ENCODE measurements at places on chromosomes 12 and 14.

- DNase-seq, result no peak
Observed at GRCh38 chr14:68733086-68733914, 59.6 kb downstream of the ZFP36L1 start.

DNA sequence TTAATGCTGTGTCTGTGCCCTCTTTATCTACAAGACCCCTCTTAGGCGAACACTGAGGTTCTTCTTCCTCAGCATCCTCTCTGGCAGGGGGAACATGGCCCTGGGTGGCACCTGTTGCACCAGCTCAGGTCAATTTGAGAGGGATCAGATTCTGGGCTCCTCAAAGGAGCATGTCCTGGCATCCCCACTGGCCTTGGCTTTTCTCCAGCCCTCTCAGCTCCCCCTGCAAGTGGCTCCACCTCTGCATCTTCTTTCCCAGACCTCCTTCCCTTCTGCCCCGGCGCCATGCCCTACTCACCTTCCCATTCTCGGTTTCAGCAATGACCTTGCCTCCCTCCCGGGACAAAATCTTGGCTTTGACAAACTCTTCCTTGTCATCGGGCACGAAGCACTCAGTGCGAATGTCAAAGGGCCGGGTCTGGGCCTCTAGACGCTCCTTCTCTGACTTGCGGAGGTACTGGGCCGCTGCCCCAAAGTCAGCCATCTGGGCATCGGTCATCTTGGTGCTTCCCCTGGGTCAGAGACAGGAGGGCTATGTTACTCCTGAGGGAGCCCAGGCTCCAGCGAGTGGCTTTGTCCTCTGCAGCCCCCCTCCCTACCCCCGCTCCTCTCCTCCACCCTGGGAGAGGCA, 1.2 kb downstream of the MYH6 start:
- no peak for DNase-seq

- no peak for DNase-seq
Observed at GRCh38 chr14:65847075-65847847, 434.7 kb downstream of the FUT8 start.

DNA sequence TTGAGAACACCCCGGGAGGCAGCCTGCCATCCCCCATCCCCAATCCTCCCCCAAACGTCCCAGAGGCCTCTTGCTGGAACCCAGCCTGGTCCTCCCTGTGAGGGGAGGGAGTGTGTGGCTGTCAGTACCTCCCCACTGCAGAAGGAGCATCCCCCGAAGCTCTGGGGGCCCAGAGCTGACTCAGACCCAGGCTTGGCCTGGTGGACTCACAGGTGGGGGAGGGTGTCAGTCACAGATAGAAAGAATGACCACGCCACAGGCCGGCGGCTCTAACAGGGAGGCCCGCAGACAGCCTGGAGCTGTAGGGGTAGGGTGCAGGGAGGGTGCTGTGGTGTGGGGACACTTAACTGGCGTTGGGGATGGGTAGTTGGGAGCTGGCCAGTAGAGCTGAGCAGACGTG, 5.3 kb downstream of the HHIPL1 start:
- DNase-seq, result no peak

- DNase-seq, result no peak
Observed at GRCh38 chr12:78447373-78447772, 417.2 kb upstream of the SYT1 start.

GRCh38 chr12:119176267-119177055, 2.3 kb upstream of the HSPB8 start:
- peak; percentile 40 for DNase-seq

DNA sequence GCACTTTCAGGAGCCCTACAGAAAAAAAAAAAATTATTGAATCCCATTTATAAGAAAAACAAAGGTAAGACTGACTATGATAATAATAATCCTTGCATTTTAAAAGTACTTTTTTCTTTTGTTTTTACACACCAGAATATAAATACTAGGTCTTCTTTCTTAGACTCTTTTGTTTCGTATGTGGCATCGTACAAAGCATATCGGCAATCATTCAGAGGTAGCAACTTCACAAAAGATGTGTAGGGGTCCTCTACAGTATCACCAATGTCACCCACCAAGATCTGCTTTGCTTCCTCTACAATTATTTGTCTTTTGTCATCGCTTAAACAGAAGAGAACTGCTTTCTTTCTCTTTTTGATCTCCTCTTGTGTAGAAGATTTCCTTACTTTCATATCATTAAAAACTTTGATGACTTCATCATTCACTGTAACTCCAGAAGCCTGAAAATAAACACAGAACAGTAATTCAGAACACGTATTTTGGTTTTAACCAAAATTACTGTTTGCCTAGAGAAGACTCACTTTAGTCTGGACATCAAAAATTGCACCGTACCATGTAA, 1.2 kb downstream of the CFL2 start:
- DNase-seq, result no peak

DNA sequence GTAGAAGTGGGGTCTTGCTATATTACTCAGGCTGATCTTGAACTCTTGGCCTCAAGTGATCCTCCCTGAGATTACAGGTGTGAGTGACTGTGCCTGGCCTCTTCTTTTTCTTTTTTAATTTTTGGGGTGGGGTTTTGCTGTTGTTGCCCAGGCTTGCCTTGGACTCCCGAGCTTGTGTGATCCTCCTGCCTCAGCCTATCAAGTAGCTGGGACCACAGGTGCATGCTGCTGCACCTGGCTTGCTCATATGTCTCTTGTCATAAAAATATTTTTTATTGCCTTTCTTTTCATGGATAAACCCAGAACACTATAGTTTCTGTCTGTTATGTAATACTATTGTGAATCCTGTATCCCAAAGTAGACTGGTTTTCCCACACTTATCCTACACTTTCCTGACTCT, 26.0 kb downstream of the SCYL2 start:
- DNase-seq, result no peak

- DNase-seq, result no peak
Observed at GRCh38 chr14:36767603-36768281, 106.1 kb downstream of the PAX9 start.

DNA sequence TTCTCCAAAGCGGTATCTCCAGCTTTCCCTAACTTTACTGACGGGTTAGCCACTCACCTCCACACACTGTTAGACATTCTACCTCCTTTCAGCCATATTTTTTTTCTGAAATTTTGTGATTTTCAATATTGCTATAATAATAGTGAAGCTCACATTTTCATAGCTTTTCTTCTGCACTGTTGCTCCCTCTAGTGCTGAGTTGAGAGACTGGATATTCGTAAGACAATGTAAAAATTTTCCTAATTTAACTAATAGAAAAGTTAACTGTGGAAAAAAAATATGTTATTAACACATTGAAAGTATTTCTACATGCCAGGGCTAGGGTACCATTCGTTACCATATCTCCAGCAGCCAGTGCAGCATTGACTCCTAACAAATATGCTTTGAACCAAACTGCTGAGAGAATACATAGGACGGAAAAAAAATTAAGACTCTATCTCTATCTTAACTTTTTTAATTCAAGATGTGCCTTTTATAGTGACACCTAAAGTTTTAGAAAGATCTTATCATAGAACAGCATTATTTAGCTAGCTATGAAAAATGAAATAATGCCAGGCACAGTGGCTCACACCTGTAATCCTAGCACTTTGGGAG, 48.7 kb upstream of the ABCC9 start:
- no peak for DNase-seq

DNA sequence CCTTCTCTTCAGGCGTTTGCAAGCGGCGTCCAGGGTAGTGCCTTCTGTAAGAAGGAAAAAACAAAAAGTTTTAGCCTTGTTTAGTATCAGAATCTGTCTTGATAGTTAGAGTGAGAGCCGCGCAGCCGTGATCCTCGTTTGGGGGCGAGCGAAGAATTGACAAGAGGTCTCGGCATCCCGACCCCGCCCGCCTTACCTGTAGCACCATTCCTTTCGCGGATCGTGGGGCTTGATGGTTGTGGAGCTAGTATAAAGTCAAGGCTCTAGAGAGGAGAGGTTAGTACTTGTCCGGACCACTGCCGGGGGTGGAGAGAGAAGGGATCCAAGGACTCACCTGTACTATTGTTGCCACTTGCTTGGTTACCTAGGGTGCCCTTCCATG, 494 bp downstream of the TMTC3 start:
- no peak for DNase-seq

DNA sequence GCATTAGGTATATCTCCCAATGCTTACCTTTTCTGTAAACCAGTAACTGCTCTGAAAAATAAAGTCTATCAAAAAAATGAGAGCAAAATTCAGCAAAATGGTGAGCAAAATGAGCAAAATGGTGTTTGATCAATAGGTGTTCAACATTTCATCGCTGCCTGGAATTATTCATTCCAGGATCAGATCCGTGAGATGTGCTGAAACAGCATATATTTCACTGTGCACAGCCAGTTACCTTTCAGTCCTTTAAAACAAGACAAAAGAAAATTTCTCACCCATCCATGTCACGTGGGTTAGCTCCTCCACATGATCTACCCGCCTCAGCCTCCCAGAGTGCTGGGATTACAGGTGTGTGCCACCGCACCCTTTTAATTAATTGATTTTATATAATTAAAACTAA, 8.1 kb upstream of the FGF23 start:
- no peak for DNase-seq

DNA sequence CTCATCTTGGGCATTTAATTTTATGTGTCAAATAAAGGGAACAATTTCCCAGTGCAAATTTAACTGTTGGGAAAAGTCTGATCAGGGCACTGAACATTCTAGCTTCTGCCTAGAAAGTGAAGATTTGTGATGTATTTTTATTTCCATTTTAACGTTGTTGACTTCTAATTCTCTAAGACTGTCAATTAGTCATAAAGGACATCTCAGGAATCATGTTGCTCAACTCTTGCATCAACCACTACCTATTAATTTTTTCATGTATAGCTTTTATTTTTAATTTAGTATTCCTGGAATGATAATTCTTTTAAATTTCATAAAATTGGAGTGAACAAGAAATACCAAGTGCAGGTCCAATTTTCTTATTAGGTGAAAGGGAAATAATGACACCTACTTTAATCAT, 87.9 kb upstream of the METAP2 start:
- DNase-seq, result no peak

DNA sequence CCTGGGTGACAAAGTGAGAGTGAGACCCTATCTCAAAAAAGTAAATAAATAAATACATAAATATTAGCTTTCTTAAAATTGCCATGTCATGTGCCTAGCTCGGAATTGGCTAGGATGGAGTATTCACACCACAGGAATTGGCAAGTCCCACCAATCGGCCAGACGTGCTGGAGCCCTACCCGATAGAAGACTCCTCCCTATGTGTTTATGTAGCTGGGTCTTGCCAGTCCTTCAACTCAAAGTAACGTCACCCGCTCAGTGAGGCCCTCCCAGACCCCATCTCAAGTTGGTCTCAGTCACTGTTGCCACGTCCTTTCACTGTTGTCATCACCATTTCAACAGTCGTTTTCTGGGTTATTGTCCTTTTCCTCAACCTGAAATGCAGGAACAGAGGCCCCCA, 20.2 kb downstream of the VRTN start:
- no peak for DNase-seq

GRCh38 chr12:32105986-32106516, 596 bp upstream of the BICD1 start:
- no peak for DNase-seq

DNA sequence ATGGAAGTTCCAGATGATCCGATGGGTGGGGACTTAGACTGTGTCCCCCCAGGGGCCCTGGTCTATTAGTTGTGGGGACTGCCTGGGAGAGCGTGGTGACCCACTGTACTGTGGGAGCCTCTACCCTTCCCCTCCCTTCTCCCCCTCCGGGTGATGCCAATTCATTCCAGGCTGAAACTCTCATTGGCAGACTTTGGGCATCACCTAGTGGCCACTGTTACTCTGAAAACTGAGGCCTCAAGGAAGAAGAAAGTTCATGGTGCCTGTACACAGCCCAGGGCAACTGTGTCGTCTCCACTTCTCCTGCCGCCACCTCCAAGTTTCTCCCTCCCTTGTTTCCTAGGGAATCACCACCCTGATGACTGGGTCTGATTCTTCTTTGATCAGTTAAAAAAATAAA, 173.6 kb upstream of the ALG10B start:
- DNase-seq, result no peak

DNA sequence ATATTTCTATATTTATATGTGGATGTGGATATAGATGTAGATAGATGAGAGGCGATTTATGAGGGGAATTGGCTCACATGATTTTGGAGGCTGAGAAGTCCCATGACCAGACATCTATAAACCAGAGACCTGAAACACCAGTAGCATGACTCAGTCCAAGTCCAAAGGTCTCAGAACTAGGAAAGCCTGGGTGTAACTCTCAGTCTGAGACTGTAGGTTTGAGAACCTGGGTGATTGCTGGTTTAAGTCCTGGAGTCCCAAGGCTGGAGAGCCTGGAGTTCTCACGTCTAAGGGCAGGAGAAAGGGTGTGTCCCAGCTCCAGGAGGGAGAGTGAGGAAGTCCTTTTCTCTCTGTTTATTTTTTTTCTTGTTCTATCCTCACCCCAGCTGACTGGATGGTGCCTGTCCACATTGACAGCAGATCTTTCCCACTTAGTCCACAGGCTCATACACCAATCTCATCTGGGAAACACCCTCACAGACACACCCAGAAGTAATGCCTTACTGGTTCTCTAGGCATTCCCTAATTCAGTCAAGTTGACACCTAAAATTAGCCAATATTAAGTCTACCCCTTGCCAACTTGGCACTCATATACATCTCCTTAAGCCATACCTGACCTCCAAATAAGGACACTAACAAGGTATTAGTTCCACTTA, 45.4 kb downstream of the EMP1 start:
- no peak for DNase-seq

- peak; percentile 81 for DNase-seq
Observed at GRCh38 chr14:51006781-51007211, 62.5 kb upstream of the PYGL start.

- DNase-seq, result no peak
Observed at GRCh38 chr14:24256960-24257359, 6.0 kb downstream of the TGM1 start.

DNA sequence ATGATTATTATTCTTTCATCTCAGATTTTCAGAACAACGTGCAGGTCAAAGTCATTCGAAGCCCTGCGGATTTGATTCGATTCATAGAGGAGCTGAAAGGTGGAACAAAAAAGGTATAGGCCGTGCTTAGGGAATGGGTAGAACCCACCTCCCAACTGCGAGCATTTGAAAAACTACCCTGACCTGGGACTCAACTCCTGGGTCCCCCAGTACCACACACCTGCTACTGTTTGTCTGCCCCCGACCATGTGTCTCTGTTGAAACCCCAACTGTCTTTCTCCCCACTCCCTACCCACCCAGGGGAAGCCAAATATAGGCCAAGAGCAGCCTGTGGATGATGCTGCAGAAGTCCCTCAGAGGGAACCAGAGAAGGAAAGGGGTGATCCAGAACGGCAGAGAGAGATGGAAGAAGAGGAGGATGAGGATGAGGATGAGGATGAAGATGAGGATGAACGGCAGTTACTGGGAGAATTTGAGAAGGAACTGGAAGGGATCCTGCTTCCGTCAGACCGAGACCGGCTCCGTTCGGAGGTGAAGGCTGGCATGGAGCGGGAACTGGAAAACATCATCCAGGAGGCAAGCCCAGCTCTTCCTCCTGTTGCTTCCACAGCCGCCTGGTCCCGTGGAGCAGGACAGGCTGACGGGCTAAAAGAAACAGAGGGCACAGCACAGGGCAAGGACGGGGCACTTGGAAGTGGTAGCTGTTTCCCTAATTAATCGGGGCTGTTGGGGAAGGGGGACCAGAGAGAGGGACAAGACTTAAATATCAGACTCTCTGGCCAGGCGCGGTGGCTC, 20.5 kb downstream of the AGAP2 start:
- DNase-seq, result no peak

GRCh38 chr12:84069198-84069597, 843.4 kb downstream of the SLC6A15 start:
- DNase-seq, result peak; percentile 50

- DNase-seq, result no peak
Observed at GRCh38 chr12:124756166-124756565, 107.5 kb downstream of the SCARB1 start.

- no peak for DNase-seq
Observed at GRCh38 chr14:32809255-32809654, 129.4 kb upstream of the NPAS3 start.

- DNase-seq, result no peak
Observed at GRCh38 chr14:61193476-61193875, 87.7 kb downstream of the TMEM30B start.
